ENCODE measurements at places on chromosomes 3 and 15.

DNA sequence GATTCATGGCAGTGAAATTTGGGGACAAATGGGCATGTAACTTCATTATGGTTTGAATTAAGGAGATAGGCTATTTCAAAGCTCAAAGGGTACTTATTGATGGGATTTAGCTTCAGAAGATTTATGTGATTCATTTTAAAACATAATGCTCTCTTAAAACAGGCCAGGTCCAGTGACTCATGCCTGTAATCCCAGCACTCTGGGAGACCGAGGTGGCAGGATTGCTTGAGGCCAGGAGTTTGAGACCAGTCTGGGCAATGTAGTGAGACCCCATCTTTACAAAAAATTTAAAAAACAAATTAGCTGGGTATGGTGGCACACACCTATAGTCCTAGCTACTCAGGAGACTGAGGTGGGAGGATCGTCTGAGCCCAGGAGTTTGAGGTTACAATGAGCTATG, 11.5 kb downstream of the THAP10 start:
- DNase-seq = no peak

GRCh38 chr3:41688595-41689380, 273.1 kb downstream of the ULK4 start:
- no peak for DNase-seq

GRCh38 chr3:188152660-188153436, 1.1 kb upstream of the LPP start:
- no peak for DNase-seq

- DNase-seq = no peak
Observed at GRCh38 chr3:102353148-102353547, 81.7 kb upstream of the ZPLD1 start.

GRCh38 chr3:122362026-122362425, 21.0 kb downstream of the MIX23 start:
- no peak for DNase-seq

DNA sequence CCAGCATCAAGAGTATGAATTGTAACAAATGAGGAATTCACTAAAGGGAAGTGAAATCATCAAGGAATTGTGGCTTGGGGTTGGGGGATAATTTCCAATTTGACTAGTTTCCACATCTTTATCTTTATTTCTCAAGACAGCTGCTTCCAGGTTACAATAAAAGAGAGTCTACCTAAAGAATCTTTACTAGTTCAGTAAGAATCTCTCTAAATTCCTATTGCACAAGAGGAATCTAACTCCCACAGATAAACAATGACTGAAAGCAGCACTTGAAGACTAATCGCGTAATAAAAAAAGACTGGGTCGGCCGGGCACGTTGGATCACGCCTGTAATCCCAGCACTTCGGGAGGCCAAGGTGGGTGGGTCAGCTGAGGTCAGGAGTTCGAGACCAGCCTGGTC, 194.4 kb downstream of the KBTBD8 start:
- no peak for DNase-seq

GRCh38 chr3:173089283-173089682, 51.8 kb downstream of the SPATA16 start:
- no peak for DNase-seq

- DNase-seq = no peak
Observed at GRCh38 chr3:156601497-156601896, 46.6 kb upstream of the SSR3 start.

DNA sequence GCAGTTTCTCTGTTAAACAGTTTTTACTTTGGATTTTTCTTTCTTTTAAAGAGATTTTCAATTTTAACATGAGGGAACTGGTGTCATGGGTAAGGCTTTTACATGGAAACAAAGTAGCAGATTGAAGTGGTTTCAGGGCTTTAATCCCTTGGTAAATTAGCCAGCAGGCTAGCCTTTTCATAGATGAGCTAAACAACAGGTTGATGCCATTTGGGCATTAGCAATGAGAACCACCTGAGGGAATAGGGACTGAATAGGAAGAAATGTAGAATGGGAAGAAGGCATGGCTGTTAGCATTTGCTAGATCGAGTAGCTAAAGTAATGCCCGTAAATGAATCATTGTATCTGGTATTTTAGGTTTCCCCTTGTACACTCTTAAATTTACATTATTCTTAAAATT, 165.5 kb upstream of the MLF1 start:
- no peak for DNase-seq

- no peak for DNase-seq
Observed at GRCh38 chr3:106345353-106346027, 476.7 kb upstream of the CBLB start.

DNA sequence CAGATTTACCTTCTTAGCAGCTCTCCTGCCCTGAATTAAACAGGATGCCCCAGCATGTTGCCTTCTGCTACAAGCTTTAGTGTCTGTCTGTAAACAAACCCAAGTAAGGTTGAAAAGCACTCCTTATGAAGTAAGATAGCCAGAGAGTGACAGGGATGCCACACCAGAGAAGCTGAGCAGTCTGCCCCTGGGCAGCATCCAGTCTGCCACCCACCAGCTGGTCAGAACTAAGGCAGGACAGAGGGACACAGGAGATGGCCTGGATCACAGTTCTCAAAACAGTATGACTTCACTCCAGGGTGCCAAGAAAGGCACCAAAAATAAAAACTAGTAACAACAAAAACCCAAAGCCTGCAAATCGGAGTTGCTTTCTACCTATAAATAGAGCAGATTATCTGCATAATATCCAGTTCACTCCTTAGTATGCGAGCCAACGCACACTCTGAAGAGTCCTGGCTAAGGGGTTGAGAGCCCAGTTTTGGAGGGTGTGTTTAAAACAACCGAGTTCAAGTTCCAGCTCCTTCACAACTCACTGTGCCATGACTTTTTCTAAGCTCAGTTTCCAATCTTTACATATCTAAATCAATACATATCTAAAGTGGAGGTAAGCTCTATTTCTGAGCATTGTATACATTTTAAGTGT, 198.9 kb downstream of the KCNMB2 start:
- no peak for DNase-seq

DNA sequence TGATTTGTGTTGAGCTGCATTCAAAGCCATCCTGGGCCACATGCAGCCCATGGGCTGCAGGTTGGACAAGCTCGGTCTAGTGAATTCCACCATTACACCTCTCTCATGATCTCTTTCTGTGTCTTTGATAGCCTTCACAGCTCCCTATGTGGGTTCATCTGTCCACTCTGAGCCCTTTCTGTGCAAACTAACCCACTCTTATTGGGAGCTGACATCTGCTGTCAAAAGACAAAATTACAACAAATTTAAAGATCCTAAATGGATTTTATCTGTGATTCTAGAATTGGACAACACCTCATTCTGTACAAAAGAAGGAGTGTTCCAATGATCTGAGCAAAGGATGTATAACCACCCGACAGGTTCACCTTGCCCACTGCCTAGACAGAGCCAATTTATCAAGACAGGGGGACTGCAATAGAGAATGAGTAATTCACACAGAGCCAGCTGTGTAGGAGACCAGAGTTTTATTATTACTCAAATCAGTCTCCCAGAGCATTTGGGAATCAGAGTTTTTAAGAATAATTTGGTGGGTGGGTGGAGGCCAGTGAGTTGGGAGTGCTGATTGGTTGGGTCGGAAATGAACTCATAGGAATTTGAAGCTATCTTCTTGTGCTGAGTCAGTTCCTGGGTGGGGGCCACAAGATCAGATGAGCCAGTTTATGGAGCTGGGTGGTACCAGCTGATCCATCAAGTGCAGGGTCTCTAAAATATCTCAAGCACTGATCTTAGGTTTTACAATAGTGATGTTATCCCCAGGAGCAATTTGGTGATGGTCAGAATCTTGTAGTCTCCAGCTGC, 2.6 kb upstream of the XYLB start:
- no peak for DNase-seq

DNA sequence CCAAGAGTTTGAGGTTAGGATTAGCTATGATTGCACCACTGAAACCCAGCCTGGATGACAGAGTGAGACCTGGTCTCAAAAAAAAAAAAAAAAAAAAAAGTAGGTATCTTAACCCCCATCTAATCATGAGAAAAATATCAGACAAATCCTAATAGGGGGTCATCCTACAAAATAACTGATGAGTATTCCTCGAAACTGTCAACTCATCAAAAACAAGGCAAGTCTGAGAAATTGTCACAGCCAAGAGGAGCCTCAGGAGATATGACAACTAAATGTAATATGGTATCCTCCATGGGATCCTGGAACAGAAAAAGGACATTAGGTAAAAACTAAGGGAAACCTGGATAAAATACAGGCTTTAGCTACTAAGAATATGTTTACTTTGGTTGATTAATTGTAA, 70.6 kb downstream of the LRRC49 start:
- DNase-seq = no peak

DNA sequence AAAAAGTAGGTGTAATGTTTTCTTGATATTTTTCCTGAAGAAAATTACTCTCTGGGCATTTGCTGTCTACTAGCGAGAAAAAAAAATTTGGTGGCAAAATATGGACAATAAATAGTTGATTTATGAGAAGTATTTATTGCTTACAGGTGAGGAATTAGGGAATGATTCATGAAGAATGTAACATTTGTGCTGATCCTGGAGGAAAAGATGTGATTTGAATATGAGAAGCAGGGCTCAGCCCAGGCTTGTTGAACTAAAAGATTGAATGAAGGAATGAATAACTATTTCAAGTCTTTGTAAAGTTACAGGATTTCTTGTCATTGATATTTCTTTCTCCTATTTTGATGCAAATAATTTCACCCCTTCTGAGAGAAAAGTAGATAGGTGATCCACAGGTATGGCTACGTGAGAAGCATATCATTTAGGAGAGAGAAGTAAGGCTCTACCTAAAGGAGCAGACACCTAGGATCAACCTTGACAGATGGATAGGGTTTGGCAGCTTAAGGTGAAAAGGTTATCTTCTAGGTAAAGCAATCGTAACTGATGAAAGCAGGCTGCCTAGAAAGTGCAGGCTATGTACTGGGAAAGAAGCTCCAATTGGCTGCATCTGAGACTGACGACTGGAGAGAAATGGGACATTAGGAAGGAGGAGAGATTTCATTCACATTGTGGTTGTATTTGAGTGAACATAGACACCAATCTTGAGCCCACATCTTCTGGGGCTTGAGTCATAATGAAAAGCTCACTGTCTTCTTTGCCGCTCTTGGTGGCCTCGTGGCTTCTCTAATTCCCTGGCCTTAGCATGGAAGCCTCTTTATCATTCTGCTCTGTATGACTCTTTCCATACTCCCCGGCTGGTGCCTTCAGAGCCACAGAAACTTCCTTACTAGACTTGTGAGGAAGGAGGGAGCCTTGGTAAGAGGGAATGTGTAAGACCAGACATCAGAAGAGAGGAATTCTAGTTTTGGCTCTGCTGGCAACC, 106.5 kb downstream of the P3H2 start:
- DNase-seq = no peak

DNA sequence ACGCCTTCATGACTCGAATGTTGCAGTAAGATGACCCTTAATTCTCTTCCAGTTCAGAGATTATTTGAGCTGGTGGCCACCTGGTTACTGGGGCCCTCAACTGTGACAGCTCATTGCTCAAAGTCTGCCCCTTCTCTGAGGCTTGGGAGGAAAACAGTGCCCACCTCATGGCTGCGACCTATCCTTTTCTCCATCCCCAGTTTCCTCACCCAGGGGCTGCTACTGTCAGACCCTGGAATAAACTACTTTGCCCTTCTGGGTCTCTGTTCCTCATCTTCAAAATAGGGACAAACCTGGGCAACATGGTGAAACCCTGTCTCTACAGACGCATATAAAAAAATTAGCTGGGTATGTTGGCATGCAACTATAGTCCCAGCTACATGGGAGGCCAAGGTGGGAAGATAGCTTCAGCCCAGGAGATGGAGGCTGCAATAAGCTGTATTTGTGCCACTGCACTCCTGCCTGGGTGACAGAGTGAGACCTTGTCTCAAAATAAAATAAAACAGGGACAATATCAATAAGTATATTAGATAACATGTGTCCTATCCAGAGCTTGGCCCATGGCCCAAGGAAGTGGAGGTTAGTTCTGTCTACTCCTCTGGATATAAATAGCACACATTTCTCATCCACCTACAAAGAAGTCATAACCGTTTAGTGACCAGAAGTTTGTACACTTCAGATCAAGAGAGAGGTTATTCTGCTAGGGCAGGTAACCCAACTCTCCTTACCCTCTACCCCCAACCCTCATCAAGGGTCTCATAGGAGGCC, 2.2 kb upstream of the RASL12 start:
- DNase-seq = no peak

- DNase-seq = no peak
Observed at GRCh38 chr15:91783008-91783407, 70.5 kb upstream of the SLCO3A1 start.

GRCh38 chr3:31432897-31433678, 99.6 kb upstream of the STT3B start:
- DNase-seq = no peak

DNA sequence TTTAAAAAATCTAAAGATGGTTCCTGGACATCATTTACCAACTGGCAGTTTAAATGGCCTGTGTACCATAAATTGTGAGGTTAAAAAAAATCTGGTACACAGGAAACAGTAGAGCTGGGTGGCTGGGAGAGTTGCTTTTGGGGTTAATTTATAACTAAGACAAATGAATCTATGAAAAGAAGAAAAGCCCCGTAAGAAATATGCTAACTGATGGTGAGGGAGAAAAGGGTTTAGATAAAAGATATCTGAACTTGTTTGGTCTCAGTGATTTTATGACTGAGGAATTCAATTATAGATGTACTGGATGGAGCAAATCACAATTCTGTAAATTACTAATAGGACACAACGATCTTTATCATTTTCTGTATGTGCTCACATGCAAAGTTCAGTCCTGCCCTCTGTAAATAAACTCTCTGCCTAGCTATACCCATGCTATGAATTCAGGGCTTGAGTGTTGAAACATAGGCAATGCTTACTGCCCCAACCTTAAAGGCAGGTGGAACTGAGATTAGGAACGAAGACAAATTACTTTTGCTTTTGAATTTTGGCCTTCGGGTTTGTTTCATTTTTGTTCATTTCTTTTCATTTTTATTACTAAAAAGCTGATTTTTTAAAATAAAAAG, 28.0 kb downstream of the PPARG start:
- DNase-seq = no peak

GRCh38 chr3:108091498-108092250, 843 bp upstream of the CD47 start:
- DNase-seq = peak; percentile 16

DNA sequence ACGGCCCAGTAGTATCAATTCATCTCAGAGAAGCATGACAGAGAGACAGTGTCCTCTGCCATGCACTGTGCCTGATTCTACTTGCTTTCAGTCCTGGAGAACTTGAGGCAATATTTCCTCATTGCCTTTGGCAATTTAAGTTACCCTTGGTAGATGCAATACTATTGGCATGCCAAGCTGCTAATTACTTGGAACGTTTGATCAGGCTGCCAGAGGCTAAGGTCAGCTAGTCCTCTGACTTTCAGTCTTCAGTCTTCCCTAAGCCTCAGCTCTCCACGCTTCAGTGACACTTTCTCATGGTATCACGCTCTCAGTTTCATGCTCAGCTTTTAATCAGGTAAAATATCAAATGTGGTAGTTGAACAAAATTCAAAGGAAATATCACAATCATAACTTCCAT, 13.1 kb upstream of the OSBPL11 start:
- no peak for DNase-seq

GRCh38 chr3:71512000-71512399, 71.5 kb downstream of the FOXP1 start:
- DNase-seq = no peak

GRCh38 chr3:110910346-110910955, 161.2 kb upstream of the NECTIN3 start:
- DNase-seq = no peak

GRCh38 chr3:166425900-166426611, 588.8 kb upstream of the BCHE start:
- no peak for DNase-seq
